ENCODE measurements at places on chromosomes 4 and X.
A peak's percentile ranks its signal among the peaks of the same experiment; 100 is the strongest.

- no peak for DNase-seq
Observed at GRCh38 chr4:81260443-81261101, 45.5 kb upstream of the PRKG2 start.

DNA sequence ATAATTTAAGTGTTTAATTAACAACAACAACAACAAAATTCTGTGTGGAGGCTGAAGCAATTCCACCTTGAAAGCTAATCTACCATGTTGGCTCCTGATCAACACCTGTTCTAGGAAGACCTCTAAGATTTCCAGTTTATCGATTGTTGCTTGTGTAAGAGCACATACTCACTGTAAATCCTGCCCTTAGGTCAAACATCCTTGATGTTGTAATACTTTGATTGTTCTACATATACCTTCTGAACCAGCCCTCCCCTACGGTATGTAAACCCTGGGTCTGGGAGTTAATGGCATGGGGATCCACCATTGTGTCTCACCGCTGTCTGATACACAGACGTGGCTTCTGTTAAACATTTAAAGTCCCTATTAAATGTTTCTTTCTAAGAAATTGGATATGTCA, 73.2 kb downstream of the RASL11B start:
- DNase-seq = no peak

- no peak for DNase-seq
Observed at GRCh38 chrX:80807606-80807991, 2.1 kb downstream of the BRWD3 start.

GRCh38 chr4:83905952-83906351, 370.0 kb downstream of the GPAT3 start:
- DNase-seq = peak; percentile 53

- DNase-seq = no peak
Observed at GRCh38 chr4:97978791-97979488, 164.3 kb downstream of the STPG2 start.

DNA sequence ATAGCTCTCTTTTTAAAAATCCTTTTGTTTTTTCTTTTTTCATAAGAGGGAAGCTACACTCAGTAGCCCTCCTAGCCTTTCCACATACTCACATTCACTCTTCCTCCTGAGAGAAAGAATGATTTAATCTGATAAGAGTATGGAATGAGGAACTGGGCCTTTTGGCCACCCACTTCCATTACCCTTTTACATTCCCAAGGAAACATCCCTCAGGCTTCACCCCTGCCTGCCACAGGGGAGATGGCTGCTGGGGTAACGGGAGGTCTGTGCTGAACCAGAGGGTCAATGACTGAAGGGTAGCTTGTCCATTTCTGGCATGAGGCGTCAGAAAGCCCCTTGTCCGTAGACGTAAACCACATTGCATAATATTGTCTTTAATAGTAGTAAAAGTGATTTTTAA, 67.2 kb upstream of the CCSER1 start:
- no peak for DNase-seq

DNA sequence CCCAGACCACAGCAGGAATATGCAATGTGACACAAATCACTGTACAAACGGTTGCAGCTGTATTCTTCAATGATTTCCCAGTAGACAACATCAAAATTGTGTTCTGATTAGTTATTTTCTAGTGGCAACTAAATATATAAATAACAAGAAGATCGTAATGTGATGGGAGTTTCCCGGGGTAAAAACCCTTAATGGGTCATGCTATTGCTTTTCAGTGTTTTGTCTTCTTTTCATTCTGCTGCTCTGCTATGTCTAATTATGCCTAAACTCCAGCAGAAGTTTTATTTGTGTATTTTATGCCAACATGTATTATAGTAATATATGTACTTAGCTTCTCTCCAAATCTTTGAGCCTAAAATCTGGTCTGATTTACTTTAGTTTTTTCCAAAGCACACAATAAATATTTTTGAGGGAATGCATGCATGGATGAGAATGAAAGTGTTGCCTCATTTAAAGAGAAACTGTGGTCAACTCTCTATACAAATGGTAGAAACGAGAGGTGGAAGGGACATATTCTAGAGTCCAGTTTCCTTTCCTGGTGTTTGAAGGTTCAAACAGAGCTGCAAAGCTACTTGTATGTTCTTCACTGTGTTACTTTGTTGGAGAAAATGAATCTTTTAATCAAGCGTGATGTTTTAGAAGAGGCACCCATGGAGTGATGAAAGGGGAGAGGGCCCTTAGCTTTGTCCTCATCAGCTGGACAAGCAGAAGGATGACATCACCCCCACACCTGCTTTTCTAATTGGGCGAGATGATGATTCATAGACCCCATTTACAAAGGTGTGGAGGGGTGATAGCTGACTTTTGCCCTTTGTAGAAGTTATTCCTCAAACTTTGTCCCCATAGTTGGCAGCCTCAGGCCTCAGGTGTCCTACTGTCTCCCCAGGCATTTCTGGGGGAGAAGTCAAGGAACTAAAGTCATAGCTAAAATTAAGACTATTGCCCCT, 129.7 kb downstream of the FRAS1 start:
- DNase-seq = no peak

DNA sequence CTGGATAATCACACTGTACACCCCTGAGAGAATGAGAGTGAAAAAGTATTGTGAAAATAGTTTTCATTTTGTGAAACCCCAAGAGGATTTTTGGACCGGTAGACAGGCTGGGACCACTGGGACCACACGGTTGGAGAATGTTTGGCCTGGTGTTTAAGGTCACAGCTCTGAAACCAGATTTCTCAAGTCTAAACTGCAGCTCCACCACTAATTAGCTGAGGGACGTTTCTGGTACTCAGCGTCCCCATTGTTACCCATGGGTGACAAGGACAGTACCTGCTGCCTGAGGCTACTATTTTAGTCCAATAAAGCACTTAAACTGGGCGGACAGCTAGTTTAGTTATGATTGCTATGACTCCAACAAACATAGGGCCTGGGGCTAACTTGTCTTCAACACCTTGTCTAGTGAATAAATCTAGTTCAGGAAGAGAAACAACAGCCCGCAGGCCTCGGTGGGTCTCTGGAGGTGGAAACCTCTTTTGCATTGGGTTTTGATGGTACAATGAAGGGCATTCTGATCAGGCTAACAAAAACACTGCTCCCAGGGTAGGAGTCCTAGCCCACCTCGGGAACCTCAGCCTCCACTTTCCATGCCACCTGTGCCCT, 509 bp upstream of the USP11 start:
- DNase-seq = no peak

GRCh38 chr4:6576512-6576911, 1.5 kb downstream of the MAN2B2 start:
- DNase-seq = no peak

- no peak for DNase-seq
Observed at GRCh38 chrX:39283239-39283638, 482.0 kb downstream of the MID1IP1 start.

- no peak for DNase-seq
Observed at GRCh38 chr4:44817930-44818329, 91.6 kb upstream of the GNPDA2 start.
